Right ventricle myocardium superior (tissue), 1 donor: ENCODE measurements at places on chromosomes 16 and 17. TPM values are rescaled to one million over a fixed set of nuclear protein-coding genes. Genes with fewer than 3 reads are reported as not detected.

DNA sequence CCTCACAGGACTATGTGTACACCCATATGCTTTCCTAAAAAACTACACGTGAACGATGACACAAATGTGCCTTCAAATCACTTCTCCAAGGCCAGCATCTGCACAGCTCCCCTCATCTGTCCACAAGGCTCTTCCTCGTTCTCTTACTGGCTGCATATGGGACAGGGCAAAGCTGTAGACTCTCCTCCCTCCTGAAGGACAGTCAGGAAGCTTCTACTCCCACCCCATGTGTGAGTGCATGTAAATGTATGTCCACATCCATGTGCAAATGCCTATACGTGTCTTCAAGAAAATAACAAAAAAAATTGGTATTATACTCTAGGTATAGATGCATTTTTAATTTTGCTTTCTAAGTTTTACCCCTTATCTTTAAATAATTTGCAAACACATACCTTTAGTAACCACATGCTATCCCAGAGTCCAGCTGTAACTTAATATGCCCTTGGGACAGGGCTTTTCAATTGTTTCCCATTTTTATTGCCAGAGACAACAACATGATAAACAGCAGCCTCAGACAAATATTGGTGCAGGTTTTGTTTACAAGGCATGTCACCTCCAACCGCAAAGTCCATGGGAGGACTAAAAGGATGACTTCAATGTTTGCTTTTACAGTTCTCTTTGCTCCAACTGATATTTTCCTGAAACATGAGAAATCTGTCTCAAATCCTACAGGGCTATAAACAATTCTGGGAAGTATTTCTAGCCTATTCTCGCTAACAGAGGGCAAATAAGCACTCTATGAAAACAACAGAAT lies 31.6 kb upstream of the FAAP100 start:
- no peak for DNase-seq

The MILR1 gene
- 2.2 TPM for total RNA-seq

GRCh38 chr17:67862614-67863217 lies 37.4 kb downstream of the BPTF start:
- no peak for DNase-seq

DNA sequence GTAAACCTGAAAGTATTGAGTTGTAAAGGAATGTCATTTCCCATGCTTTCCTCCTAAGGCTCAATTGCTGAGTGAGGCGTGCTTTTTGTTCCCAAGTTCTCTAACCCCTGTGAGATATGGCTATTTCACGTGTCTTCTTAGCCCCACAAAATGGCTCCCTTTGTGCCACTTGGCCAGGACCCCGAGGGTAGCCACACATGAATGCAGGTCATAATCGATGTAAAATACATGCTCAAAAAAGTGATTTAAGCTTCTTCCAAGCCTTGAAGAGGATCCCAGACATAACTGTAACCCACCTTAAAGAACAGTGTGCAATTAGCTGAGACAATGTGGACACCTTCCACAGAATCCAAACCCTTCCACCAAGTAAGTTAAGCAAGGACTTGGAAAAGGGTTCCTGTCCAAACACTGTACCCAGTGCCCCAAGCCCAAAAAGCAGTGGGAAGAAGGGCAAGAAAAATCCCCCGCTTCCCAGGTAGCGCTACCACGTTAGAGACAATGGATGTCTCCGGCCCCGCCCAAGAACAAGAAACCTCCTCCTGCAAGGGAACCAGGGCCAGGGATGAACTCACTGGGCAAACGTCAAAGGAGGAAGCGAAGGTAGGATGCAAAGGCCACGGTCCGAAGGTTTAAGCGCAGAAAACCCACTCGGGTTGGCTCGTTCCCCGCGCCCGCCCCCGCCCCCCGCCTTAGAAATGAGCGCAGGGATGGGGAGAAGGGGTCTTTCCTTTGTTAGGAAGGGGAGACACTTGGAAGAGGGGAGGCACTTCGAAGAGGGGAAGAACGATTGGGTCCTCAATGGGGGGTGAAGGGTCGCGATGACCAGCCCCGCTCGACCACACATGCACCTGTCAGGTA lies 1.2 kb downstream of the JPT1 start:
- DNase-seq: no peak

The C16orf86 gene
- total RNA-seq: 4.3 TPM

- DNase-seq: no peak
Observed at GRCh38 chr16:56097306-56097705, 94.0 kb upstream of the GNAO1 start.

- DNase-seq: no peak
Observed at GRCh38 chr17:27265333-27265732, 28.6 kb upstream of the WSB1 start.

GRCh38 chr17:81922566-81923301 lies 4.8 kb upstream of the SIRT7 start:
- DNase-seq: no peak

DNA sequence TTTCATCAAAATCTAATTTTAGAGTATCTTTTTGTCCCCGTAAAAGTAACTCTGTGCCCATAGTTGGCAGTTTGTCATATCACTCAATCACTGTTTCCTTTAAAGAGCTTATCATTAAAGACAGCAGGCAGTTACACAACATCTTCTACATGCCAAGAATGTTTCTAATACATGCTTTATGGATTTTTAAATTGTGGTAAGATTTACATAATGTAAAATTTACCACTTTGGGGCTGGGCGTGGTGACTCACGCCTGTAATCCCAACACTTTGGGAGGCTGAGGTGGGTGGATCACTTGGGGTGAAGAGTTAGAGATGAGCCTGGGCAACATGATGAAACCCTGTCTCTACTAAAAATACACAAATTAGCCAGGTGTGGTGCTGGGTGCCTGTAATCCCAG lies 687.2 kb downstream of the WWOX start:
- DNase-seq: no peak

The OR1A1 gene
- not detected for total RNA-seq
